ENCODE measurements at places on chromosomes 7 and 10.

GRCh38 chr7:156618780-156619367 is 21.7 kb upstream of the RNF32 start:
- no peak for DNase-seq

DNA sequence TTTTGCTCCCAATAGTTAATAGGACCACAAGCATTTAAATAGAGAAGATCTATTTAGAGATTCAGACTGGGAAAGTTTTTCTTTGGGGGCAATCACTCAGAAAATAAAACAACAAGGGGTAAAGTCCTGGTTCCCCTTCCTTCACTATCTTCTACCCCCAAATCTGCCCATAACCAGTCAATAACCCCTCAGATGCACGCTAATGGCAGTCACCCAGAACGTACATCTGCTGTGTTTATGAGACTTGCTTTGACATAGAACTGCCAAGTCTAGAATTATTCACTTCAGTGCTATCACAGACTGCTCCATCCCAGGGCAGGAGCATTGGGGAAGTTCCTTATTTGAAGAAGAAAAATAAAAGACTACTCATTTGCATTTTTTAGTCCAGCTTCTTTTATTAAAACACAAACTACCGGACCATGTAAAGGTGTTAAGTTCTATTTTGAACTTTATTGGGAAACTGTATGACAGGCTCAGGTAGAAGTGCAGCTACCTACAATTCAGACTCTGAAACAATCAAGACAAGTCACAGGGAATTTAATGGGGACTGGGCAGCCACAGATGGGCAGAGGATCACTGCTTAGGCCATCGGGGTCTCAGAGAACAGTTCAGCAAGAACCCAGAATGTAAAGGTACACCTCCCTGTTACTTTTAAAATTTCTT is 38.4 kb downstream of the ANK3 start:
- DNase-seq = no peak

DNA sequence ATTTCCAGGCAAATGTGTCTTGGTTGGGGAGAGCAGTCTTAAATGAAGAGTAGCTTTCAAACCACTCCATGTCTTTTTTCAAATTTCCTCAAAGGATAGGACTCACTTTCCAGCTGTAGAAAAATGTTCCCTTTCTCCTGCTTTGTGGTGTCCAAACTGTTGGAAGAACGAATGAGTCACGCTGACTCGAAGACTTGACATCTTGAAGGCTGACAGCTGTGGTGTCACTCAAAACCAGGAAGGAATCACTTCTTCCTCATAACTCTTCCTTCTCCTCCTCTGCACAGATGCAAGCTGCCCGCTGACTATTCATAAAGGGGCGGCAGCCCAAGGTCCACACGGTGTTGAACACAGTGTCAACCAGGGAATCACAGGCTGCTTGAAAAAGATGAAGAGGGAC is 19.2 kb downstream of the PLA2G12B start:
- DNase-seq = peak; percentile 97

- DNase-seq = peak; percentile 63
Observed at GRCh38 chr10:94108200-94108599, 114.5 kb downstream of the PLCE1 start.

- DNase-seq = no peak
Observed at GRCh38 chr10:27950242-27950564, 48.7 kb downstream of the ODAD2 start.

GRCh38 chr10:49593998-49594397 is 16.1 kb upstream of the SLC18A3 start:
- no peak for DNase-seq

DNA sequence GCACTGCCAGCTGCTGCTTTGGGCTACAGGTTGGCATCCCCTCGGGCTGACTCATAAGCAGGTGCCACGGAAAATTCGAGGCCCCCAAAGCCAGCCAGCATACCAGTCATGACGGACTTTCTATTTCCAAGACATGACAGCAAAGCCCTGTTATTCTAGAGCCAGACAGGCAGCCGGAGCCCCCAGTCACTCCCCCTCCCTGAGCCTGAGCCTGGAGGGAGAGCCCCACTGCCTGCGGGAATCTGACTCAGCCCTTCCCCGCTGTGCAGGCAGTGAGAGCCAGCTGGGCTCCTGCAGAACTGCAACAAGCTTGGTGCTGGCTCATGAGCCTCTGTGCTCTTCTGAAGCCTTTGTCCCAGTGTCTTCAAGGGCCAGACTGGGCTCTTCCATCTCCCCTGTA is 15.8 kb downstream of the BTBD16 start:
- DNase-seq = peak; percentile 42

DNA sequence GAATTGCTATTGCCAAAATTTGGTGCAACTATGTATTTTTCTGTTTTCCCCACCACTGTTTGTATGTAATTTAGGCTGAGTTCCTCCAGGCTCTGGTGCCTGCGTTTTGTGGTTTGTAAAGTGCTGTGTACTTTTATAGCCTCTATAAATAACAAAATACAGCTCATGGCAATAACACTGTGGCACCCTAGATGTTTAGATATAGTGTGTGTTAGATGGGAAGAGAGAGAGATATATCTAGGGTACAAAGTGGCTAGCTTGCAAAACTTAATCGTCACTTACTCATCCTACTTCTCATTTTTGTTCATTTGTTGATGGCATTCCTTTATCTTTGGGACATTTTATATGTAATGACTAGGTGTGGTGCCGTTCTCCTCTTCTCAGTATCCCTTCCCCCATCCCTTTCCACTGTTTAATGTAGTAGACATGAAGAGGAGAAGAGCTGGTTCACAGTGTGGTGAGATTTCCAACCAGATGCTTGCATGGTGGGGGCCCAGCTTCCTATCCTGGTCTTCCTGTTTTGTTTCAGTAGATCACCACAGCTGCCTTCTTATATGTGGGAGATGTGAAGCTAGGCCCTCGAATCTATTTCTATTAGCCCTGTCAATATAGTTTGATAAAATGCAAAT is 115.0 kb downstream of the SND1 start:
- no peak for DNase-seq

GRCh38 chr7:99019523-99020412 is 124.1 kb downstream of the SMURF1 start:
- no peak for DNase-seq

- peak; percentile 65 for DNase-seq
Observed at GRCh38 chr10:101062232-101063049, 652 bp downstream of the KAZALD1 start.

- no peak for DNase-seq
Observed at GRCh38 chr7:133807624-133808492, 319.3 kb upstream of the LRGUK start.

DNA sequence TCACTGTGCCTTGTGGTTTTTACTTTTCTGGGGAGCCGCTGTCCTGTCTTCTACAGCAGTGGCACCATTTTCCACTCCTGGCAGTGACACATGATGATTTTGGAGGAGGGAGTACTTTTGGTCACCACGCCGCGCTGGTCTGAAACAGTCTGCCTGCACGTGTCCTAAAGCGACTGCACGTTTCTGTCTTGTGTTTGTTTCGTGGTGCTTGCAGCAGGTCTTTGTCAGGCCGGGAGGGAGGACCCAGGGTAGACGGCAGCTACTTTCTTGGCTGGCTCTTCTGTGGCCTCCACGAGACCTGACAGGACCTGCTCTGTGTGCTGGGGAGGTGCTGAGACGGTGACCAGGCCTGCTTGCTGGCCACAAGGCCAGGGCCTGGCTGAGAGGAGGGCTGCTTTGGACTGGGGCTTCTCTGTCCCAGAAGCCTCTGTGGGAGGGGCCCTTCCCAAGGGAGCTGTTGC is 82.0 kb downstream of the GLRX3 start:
- DNase-seq = no peak

Data from PC-3 (cell line).